C1 segment of cervical spinal cord (tissue), 14 donors: ENCODE measurements at places on chromosomes 1 and 21.
A peak's percentile ranks its signal among the peaks of the same experiment; 100 is the strongest.

DNA sequence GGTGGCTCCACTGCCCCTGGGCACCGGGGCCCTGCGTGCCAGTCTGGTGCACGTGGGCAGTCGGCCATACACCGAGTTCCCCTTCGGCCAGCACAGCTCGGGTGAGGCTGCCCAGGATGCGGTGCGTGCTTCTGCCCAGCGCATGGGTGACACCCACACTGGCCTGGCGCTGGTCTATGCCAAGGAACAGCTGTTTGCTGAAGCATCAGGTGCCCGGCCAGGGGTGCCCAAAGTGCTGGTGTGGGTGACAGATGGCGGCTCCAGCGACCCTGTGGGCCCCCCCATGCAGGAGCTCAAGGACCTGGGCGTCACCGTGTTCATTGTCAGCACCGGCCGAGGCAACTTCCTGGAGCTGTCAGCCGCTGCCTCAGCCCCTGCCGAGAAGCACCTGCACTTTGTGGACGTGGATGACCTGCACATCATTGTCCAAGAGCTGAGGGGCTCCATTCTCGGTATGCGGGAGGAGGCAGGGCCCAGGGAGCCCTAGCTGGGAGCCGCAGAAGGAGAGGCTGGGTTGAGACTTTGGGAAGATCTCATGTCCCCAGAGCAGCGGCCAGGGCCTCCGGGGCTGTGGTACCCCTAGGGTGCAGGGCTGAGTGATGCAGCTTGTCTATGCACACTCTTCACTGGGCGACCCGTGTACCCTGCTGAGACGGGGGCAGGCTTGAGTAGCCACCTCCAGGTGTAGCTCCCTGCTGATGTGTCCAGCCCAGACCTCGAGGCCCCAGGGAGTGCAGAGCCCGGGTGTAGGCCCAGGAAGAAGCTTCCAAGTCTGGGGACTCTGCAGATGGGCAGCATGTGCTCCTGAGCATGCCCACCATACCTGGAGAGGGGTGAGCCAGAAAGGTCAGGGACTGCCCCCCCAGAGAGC is 1.8 kb downstream of the VWA1 start:
- DNase-seq = no peak

DNA sequence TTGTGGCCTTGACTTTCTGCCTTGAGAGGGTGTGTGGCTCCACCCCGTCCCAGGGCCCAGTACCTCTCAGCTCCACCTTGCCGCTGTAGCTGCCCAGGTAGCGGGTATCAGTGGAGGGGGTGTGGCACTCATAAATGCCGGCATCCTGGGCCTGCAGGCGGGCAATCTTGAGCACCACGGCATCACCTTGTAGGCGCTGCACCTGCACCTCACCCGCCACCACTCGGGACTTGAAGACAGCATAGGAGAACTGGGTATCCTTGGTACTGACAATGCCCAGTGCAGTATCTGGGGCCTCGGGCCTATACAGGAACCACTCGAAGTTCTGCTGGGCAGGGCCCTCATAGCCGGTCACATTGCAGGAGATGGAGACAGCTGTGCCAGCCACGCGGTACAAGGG is 3.6 kb downstream of the IGSF8 start:
- peak; percentile 29 for DNase-seq

DNA sequence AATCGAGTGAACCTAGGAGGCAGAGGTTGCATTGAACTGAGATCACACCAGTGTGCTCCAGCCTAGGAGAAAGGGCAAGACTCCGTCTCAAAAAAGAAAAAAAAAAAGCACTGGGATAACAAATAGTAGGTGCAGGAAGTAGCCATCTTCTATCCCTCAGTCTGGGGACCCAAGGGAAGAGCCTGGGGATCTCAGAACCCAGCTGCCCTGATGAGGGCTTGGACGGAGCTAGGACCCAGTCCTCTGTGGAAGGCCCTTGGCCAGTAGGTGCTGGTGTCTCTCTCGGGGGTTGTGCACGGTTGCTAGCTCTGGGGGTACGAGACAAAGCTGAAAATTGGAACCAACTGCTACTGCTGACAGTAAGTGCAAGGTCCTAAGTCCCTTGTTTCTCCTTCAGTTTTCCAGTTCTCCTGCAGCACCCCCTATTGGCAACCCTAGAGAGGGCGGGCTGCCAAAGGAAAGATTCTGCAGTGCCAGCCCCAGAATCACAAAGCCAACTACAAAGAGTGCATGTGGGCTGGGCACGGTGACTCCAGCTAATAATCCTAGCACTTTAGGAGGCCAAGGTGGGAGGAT is 57.6 kb upstream of the KIF1B start:
- peak; percentile 78 for DNase-seq

DNA sequence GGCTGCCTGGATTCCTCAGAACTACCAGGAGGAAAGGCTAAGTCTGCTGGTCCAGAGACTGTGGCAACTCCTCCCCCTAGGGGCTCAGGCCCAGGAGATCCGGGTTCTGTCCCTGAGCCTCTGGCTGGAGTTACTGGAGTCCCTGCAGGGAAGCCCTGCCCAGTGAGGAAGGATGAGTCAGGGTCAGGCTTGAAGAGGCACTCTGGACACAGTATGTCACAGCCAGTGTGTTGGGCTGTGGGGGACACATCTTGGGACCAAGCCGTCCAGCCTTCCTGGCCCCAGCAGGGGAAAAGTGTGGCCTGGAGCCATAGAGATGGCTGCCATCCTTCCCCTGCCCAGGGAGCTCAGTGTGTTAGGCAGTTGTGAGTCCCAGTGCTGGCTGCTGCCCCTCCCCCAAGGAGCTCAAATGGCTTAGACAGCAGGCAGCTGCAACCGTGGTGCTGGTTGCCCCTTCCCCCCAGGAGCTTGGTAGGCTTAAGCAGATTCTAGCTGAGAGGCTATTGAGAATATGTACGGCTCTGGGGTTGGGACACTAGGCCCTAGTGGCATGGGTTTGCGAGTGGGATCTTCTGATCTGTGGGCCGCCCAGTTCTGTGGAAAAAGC is 28.2 kb upstream of the RABGAP1L start:
- no peak for DNase-seq

GRCh38 chr21:35197191-35197590 is 148.1 kb upstream of the RUNX1 start:
- no peak for DNase-seq

DNA sequence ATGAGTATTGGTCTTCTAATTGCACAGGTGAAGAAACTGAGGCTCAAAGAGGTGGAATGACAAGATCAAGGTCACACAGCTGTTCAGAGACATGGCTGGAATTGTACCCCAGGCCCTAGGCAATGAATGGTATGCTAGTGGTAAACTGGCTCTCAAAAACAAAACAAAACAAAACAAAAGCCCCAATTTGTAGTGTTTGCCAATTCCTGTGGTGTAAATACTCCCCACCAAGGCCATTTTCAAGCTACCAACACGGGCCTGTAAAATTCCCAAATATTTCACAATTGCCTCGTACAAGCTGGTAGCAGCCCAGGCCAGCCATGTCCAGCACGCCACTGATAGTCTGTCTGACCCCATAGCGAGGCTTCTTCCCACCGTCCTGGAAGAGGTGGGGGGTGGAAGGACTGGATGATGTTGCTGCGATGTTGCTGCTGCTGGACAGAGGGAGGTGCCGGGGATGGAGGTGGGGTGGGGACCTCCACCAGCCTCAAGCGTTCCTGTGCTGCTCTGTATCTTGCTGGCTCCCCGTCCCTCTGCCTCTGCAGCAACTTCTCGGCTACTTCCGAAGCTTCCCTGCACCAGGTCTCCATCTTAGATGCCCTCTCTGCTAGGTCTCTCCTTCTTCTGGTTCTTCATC is 62.2 kb upstream of the RUNX3 start:
- DNase-seq = no peak

DNA sequence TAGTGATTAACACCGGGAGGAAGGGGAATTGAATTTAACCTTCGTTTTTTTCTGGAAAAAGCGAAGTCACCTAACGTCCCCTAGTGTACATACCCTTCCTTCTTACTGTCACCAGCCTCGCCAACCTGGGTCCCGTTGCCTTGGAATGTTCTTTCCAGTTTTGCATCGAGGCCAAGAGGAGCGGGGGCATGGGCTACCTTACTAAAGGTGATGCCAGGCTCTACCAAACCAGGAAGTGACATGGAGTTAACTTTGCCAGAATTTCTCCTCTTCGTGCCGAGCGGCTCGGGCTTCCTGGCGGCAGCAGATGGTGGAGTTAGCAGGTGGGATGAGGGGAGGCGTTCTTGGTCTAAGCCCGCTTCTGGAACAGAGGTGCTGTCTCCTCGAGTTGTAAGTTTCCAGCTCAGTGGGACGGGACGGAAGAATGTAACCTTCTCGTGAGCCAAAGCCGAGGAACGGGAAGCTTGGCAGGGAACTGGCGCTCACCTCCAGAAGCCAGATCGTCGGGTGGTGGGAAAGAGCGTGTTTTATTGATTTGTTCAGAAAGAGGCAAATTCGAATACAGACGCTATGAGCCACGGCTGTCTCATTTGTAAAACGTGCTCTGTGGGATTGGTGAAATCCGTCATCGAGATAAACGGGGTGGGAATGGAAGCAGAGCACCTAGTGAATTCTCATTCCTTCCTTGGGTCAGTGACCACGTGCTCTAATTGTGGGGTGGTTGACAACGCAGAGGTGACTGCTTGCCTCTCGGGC is 486 bp downstream of the NIPAL3 start:
- peak; percentile 63 for DNase-seq

- DNase-seq = no peak
Measured at GRCh38 chr1:55367273-55367672, 152.1 kb upstream of the USP24 start.

GRCh38 chr1:50262436-50262835 is 153.7 kb downstream of the ELAVL4 start:
- DNase-seq = no peak

- no peak for DNase-seq
Measured at GRCh38 chr1:99185196-99185595, 79.1 kb upstream of the PLPPR4 start.

- DNase-seq = no peak
Measured at GRCh38 chr1:155522069-155522468, 40.5 kb downstream of the ASH1L start.

GRCh38 chr1:164576291-164577271 is 17.6 kb downstream of the PBX1 start:
- DNase-seq = peak; percentile 65

- no peak for DNase-seq
Measured at GRCh38 chr1:21241771-21242581, 48.3 kb downstream of the ECE1 start.

- DNase-seq = peak; percentile 50
Measured at GRCh38 chr1:41241354-41241748, 755 bp downstream of the SCMH1 start.

- no peak for DNase-seq
Measured at GRCh38 chr21:44694776-44695175, 2.2 kb upstream of the KRTAP10-12 start.

GRCh38 chr1:221089803-221090202 is 210.6 kb downstream of the HLX start:
- DNase-seq = no peak

DNA sequence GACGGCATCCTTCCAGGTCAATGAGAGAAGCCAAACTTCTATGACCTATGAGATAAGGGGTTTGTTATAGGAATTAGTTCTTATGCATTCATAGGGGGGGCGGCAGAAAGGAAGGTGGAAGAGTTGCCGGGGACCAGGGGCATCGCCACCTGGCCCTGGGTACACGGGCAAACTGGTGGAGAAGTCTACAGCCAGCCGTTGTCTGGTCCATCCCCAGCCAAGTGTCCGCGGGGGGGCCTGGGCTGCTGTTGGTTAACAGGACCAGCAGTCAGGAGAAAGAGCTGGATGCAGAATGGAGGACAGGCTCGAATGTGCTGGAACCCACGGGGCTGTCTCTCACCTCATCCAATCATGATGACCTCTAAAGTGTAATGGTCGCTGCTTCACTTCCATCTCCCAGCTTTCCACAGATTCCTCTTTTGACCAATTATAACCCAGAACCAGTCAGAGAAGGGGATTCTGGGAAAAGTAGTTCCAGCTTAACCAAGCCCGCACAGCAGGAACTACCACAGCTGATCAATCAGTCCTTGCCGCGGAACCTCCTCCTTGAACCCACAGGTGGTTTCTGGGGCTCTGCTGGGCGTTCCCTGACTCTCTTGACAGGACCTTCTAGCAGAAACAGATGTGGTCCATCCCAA is 17.8 kb downstream of the TMEM51 start:
- no peak for DNase-seq

DNA sequence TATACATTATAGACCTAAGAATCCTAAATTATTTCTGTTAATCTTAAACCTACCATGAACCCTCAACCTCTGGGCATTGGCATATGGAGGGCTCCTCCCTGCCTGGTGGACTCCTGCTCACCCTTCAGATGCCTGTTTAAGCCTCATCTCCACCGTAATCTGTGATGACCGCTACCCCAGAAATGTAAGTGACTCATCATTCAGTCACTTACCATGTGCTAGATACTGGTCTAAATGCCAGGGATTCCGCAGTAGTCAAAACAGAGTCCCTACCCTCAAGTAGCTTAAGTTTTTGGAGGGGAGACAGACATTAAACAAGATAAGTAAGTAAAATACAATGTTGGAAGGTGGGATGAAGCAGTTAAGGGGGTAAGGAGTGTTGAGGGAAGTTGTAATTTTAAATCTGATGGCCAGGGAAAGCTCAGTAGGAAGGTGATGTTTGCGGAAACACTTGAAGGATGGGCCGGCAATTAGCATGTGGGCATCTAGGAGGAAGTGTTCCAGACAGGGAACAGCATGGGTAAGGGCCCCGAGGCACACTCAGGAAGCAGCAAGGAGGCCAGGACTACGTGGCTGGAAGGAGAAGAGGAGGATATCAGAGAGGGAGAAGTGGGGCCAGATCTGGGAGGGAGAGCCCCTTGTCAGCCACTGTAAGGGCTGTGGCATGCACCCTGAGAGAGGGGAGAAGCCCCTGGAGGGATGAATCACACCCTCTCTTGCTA is 141.7 kb upstream of the HOOK1 start:
- DNase-seq = no peak

- no peak for DNase-seq
Measured at GRCh38 chr1:77100875-77101274, 118.4 kb downstream of the PIGK start.

DNA sequence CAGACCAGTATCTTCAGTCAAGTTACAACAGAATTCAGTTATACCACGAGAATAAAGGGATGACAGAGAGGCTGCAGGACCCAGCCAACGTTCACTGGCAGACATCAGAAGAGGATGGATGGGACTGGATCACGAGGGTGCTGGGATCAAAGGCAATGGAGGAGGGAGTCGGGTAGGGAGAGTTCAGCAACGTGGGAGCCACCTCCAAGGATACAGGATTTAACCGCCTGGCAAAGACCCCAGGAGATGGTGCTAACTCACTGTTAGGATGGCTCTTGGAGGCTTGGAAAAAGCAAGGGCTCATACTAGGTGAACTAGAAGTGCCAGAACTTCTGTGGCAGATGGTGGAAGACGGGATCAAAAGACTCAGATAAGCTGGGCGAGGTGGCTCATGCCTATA is 99.1 kb upstream of the DISP3 start:
- no peak for DNase-seq

GRCh38 chr1:156927215-156928042 is 7.0 kb downstream of the LRRC71 start:
- DNase-seq = no peak

GRCh38 chr1:41874151-41874719 is 44.5 kb downstream of the HIVEP3 start:
- DNase-seq = no peak
